ENCODE measurements at places on chromosomes 12 and 14. TPM values are rescaled to one million over a fixed set of nuclear protein-coding genes. Genes with fewer than 3 reads are reported as not detected.

KRT73 gene
- not detected for total RNA-seq

DNA sequence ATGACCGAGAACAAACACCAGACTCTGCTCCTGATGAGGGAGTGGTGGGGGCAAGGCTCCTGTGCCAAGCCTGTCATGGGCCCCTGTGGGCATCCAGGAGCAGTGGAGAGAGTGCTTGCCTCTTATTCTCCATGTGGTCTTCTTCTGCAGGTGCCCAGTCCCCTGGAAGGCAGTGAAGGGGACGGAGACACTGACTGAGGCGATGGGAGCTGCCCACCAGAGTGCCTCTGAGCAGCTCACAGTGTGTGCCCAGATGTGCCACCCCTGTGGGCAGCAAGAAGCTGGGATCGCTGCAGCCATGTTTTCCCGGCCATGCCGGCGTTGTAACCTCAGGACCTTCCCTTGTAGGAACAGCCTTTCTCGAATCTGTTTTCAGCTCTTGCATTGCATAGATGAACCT, 6.4 kb upstream of the EP400 start:
- DNase-seq: no peak

RNASE1 gene
- 94.4 TPM for total RNA-seq

CCDC60 gene
- not detected for total RNA-seq

OASL gene
- 0.29 TPM for total RNA-seq

Data from psoas muscle (tissue), 8 donors.